HT-29 (cell line): ENCODE measurements at places on chromosomes 12 and 14.

DNA sequence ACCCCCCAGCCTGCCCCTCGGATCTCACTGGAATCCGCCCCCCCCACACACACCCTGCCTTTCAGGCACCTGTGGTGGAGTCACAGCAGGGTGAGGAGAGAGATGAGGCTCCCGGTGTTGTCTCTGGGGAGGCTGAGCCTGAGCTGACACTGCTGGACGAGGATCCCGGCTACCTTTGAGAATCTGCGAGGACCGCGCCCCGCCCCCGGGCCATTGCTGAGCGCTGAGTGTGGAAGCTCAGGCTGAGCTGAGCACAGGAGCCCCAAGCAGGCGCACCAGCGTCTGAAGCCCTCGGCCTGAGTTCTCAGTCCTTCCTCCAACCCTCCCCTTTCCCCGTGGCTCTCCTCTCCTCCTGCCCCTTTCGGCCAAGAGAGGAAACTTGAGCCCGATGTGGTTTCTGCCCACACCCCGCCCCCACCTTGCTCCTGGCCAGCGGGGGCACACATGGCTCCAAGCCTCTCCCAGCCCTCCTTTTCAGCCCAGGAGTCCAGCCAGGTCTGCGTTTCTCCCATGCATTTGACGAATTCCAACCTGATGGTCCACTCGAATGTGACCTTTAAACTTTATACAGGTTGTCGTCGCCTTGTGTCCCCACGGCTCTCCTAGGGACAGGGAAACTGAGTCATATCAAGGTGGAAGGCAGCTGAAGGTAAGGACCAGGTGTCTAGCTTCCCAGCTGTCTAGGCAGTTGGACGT, at the start of gene NFE2:
Gene NFE2, minus strand, starts transcription at position 284 of the 696 bp plus-strand sequence. CDS start 5,767 bp downstream, outside the sequence.
- DNase-seq = peak; percentile 49

DNA sequence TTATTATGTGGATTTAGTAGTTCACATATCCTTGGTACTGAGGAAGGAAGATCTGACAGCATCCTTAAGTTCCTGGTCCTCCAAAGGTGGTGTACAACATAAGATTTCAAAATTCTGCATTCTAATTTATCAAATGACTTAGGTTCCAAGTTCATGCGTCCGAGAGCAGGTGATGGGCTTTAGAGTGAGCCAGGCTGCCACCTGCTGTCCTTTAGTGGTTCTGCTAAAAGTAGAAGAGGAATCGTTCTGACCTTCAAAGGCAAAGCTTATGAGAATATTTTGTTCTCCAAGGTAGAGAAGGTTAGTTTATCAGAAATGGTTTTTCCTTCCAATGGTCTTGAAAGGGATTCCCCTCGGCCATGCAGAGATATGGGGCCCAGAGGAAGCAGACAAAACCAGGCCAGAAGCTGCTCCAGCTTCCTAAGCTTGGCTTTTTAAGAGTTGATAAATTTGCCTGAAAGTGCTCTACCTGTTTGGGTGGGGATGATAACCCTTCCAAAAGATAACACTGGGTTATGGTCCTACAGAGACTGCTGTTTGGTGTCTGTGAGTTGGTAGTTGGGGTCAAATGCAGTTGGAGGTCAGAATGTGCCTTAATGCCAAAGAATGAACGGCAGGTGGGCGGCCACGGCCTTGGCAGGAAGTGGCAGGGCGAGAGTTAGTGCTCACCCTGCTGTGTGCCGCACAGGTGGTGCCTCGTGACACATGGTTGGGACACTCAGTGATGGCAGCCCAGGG, 29.1 kb upstream of the LRTM2 start:
- DNase-seq = peak; percentile 85

DNA sequence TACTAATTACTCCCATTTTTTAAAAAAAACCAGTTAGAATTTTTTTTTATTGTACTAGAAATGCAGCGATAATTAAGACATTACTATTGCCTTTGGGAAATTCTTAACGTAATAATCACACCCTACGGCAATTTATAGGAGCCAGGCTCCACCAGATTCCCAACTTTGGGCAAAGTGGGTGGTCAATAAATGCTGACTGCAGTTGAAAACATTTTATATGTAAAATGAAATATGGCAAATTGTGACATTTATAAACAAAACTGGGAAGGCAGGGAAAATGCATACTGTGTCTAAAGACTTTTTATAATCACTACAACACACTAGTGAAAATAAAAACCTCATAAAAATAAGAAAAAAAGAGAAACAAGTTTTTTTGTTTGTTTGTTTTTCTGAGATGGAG, 93.3 kb upstream of the HECTD1 start:
- DNase-seq = no peak

DNA sequence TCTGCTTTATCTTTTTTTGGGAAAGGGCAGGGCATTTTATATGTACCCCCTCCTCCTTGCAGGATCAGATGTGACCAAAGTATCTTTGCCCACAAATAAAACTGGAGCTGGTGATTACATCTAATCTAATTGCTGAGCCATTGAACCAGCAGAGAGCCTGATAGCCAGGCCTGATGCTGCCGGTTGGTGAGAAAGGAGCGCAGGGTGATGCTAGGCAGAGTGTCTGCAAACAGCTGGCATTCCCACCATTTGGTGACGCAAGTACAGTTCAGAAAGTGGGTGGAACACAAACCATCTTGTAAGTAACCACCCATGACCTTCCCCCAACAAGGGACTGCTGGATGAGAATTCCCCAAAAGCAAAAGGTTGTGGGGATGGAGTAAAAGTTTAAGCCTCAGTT, 12.7 kb downstream of the DPPA3 start:
- no peak for DNase-seq

DNA sequence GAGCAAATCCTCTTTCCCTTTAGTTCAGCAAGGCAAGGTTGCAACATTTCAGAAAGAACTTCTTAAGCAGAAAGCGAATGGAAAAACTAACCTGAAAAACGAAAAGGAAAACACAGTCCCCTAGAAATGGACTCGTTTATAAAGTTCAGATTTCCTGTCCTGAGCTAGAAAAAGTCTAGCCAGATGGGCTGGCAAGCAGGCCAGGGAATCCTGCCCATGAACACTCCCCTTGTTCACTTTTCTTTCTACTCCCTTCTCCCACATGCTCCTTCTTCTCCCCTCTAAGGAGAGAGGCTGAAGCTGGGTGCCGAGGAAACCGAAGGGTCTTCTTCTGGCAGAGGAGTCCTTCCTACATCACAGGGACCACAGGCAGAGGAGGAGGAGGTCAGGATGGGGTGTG, 27.1 kb downstream of the LTBP2 start:
- DNase-seq = no peak

DNA sequence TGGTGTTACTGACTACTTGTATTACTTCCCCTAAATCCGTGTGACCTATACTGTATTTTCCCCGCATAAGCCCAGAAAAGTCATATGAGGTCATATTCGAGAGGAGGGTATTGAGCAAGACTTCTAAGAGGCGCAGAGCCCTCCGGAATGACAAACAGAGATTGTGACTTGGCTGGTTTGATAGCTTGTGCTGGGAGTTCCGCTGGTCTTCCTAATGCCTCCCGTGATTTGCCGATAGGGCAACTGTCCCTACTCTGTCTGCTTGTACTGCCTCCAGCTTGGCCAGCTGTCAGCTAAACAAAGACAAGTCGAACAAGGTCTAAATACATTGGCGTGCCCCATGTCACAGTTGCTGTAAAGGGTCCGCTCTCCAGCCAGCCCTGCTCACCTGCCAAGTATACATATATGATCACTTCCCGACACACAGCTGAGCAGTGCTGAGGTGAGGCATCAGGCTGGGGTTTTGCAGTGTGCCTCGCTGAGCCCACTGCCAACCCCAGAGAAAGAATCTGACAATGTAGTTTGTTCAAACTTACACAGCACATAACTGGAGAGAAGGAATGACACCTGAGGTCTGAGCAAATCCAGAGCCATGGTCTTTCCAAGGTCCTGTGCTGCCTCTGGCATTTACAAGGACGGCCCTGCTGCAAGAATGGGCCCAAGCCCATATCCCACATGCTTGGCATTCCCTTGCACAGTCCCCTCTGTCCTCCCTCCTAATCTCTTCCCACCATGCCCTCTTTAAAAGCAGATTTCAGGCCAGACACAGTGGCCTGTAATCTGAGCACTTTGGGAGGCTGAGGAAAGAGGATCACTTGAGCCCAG, 23.7 kb downstream of the LGMN start:
- no peak for DNase-seq

GRCh38 chr12:65885312-65885711, 61.0 kb downstream of the HMGA2 start:
- DNase-seq = no peak

DNA sequence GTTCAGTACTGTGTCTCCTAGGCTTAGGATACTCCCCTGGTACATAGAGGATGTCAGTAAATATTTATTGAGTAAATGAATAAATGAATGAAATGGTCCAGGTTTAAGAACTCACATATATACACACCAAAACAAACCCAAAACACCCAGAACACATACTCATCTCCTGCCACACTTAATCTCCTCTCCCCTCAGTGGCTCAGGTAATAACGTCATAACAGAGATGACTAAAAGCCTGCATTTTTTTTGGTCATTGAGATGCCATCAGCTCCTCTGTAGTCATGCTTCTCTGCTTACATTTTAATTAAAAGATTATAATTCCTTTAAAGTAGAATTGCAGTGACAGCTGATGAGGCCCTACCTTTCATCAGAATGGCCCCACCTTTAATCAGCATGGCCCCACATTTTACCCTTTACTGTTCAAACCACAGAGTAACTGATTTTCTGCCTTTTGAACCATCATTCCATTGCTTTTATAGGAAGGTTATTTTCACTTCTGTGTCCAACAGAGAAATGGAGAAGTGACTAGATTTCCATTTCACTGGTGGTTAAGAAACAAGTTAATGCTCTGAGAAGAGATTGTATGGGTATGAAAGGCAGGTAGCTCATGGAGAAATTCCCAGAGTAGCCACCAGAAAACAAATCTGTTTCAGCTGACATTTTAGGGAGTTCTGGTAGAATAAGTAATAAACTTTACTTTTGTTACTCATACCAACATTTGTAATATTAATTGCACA, 193.4 kb upstream of the ATP2B1 start:
- DNase-seq = no peak

DNA sequence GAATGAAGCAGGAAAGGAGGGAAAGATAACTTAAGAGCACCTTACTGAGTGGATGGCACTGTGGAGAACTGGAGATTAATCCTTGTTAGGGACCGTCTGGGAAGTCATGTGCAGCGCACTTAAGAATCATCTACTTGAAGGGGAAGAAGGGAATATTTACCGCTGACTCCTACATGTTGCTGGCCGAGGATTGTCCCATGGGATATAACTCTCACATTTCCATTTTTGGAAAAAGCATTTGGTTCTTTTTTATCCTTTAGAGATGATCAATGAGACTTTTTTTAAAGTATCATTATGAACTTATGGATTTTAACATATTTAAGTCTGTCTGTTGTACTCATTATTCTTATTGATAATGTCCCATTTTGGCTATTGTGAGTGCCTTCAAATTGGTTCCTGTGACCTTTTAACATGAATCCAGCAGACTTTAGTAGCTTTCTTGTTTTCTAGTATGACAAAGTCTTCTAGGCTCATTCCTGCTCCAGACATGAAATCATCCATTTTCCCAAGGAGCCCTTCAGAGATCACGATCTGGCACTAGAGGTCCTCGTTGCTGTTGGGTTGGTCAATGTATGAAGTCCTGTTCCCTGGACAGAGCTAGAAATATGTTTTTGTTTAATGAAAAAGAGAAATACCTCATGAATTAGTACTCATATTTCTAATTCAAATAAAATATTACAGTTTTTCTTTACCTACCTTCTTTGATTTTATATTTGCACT, 20.2 kb upstream of the FAM234B start:
- DNase-seq = peak; percentile 57

DNA sequence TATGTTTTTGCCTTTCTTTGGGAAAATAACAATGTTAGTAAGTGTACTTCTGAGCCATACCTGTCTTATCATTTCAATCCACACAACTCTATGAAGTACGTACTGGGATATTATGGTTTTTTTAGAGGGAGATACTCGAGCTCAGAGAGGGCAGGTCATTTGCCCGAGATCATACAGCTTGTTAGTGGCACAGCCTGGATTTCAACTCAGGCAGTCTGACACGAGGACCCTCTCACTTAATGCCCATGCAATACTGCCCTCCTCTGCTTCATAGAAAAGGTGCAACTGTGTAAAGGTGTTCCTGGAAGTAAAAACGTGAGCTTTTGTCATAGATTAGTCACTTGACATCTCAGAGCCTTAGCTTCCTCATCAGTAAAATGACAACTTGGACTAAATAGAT, 128.0 kb downstream of the NDUFA12 start:
- peak; percentile 21 for DNase-seq

DNA sequence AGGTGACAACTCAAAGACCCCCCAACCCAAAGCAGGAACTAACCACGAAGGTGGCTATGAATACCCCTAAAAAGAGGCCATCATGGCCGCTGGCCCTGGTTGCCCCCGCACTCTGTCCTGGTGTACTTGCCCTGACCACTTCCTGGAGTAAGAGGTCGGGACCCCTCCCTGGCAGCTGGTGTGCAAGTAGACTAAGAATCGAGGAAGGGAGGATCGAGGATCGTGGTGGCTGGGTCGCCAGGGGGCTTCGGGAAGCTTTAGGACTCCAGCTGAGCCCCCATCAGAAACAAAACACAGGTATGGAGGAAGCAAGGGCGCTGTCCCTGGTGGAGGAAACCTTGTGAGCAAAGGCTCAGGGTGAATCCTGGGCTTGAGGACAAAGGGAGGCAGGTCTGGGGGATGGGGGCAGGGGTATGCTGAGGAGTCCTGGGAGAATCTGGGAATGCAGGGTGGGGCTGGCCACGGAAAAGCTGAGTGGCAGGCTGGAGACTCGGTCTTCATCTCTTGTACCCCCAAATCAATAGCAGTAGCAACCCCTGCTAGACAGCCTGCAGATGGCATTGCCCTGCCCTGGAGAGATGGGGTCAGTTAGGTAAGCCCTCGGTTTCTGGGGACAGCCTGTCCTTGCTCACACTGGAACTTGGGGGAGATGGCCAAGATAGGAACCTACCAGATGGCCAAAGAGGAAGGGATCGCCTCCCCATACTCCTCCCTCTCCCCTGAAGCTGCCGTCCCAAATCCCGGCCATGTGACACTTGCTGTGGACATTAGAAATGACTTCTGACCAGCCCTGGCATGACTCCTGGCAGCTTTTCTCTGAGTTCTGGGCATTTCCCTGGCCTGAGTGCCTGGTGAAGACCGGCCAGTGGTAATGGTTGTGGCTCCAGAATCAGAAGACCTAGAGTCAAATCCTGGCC, 45.3 kb upstream of the ESRRB start:
- no peak for DNase-seq

- DNase-seq = no peak
These were observed 39.4 kb downstream of the ZNF641 start for GRCh38 chr12:48311313-48311712.

- no peak for DNase-seq
These were observed 82.0 kb upstream of the SFSWAP start for GRCh38 chr12:131628766-131629448.
